ENCODE measurements at places on chromosomes 3 and 15. TPM values are rescaled to one million over a fixed set of nuclear protein-coding genes. Genes with fewer than 3 reads are reported as not detected.
A peak's percentile ranks its signal among the peaks of the same experiment; 100 is the strongest.

NTRK3 gene
- 9.5 TPM for total RNA-seq

EHHADH gene
- total RNA-seq: 4.9 TPM

LARP6 gene
- 21.6 TPM for total RNA-seq

DNA sequence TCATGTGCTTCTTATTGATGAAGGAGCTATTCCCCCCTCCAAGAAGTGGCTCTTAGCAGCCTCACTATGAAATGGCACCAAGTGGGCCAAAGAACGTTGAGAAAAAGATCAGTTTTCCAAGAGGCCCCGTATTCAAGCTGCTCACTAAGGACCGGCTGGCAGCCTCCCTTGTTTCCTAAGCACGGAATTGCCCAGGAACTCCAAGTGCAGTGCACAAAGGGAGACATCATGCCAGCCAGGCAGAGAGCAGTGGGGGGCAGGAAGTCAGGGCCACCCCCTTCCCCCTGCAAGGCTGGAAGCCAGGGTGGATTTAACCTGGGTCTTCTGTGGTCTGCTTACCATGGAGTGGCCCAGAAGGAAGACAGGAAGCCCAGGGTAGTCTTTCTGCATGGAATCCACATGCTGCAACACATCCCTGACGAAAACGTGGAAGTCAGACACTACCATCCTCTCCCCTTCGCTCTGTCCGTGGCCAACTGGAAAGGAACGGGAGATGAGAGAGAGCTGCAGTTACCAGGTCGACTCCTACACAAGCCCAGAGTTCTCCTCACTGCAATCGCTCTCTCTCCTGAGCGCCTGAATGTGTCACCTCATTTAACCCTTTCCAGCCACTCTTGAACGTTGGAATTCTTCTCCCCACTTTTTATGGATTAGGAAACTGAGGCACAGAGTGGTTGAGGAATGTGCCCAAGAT, 49.5 kb downstream of the ABTB1 start:
- DNase-seq: peak; percentile 14

GRCh38 chr3:151838574-151839312, 24.8 kb downstream of the AADAC start:
- peak; percentile 20 for DNase-seq

GRCh38 chr3:65636326-65636725, 402.4 kb downstream of the MAGI1 start:
- no peak for DNase-seq

GRCh38 chr3:194640829-194641228, 7.6 kb upstream of the TMEM44 start:
- DNase-seq: peak; percentile 67

DNA sequence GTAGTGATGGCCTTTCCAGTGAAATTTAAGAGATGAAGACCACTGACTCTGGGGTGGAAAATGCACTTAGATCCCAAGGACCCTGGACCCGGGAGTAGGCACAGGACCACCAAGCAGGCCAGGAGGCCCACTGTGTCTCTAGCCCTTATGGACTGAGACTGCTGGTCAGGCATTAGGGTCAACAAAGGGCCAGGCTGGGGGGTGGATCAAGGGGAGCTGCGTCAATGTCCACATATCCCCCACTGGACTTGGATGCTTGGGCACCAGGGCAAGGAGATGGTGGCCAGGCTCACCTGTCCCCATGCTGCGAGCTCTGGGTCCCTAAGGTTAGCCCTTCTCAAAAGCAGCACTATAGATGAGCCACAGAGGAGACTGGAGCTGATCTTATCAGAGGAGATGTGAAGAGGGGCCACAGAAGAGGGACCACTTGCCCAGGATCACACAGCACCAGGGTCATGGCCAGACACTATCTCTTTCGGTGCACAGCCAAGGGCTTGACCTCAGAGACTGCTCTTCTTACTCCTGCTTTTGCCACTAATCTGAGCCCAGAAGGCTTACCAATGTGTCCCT, 14.7 kb downstream of the RAB6B start:
- DNase-seq: no peak

DNA sequence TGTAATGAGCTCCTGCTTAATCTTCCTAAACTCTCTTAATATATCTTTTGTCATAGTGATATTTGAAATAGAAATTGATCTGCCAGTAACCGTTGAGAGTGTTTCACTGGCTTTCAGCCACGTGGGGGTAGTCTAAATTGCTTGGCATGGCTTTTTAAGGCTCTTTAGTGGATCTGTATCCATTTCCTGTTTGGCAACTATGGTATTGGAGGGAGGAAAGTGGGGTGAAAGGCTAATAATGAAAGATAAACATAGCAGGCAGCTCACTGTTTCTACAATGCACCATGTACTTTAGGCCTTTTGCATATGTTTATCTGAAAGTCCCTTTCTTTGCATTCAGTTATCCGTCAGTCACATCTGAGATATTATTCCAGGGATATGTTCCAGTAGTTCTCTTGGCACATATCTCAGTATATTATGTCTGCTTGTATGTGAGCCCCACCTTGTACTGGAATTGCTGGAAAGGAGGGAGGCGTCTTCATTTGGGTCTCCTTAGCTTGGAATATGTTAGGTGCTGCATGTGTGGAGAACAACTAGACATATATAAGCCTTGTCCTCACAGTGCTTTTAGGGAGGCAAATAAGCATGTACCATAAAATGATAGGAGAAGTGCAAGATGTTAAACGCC, 10.8 kb downstream of the TOPAZ1 start:
- no peak for DNase-seq

DNA sequence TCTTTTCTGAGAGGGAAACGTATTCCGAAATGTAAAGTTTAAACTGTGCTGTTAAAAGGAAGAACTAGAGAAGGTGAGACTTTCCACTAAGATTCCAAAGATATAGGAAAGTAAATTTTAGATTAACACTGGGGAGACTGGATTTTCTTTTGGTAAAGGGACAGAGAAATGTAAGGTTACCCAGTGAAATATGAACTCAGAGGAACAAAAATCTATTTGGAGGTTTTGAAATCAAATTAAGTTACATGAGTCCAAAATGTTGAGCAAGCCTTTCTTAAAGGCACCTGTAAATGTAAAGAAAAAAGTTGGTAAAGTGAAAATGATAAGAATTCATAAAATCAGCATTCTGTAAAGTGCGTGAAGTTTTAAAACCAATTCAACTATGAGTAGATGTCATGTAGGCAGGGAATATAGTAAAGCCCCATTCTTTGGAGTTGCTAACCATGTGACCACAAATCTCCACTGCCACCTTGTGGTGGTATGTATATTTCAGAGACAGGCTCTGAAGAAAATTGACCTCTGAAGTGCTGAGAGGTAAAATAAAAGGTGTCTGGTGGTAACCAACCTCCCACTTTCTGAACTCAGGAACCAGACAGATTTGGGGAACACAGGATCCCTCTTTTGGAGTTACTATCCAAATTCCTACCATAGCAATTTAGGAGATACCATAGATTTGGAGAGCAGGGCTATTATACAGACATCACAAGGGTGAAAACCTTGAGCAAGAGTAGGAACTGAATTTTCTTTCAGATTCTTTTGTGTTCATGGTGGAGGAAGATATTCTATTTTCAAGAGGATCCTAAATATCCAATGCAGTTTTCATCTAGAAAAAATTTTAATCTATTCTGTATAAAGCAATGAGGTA, 215.3 kb downstream of the ROBO2 start:
- no peak for DNase-seq

- no peak for DNase-seq
These were observed 19.2 kb downstream of the RARRES1 start for GRCh38 chr3:158713094-158713499.

- no peak for DNase-seq
These were observed 4.4 kb upstream of the IQSEC1 start for GRCh38 chr3:13077431-13078162.

DNA sequence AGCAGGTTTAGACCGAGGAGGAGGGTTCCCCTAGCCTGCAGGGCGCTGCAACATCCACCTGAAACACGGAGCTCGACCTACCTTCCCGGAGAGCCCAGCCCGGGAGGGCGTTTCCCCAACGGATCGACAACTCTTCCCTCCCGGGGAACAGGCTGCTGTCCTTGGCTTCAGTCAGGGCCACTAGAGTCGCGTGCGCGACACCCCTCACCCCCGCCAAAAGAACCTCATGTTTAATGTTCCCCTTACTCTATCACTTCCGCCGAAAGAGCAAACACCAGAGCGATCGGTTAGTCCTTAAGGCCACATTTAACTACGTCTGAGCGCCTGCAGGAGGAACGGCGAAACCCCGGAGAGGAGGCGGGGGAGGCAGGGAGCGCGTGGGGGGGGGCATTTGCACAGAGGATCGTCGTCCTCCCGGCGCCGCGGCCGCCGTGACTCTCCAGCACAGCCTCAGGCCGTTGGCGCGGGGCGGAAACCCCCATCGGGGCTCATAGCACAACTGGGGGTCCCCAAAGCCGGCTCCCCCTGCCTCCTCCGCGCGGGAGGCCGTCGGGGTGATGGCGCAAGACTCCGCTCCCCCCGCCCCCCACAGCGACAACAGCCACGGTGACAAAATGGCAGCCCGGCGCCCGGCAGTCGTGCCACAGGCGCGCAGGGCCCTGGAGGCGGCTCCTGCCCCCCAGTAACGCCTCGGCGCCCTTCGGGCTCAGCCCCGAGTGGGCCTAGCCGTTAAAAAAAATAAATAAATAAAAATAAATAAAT, 3.2 kb downstream of the ANP32A start:
- DNase-seq: peak; percentile 66

GRCh38 chr15:67072958-67073357, 7.6 kb downstream of the SMAD3 start:
- DNase-seq: no peak

GRCh38 chr15:61421470-61421869, 192.4 kb upstream of the RORA start:
- DNase-seq: no peak

GRCh38 chr15:78052001-78052401, 25.5 kb downstream of the TBC1D2B start:
- no peak for DNase-seq

DNA sequence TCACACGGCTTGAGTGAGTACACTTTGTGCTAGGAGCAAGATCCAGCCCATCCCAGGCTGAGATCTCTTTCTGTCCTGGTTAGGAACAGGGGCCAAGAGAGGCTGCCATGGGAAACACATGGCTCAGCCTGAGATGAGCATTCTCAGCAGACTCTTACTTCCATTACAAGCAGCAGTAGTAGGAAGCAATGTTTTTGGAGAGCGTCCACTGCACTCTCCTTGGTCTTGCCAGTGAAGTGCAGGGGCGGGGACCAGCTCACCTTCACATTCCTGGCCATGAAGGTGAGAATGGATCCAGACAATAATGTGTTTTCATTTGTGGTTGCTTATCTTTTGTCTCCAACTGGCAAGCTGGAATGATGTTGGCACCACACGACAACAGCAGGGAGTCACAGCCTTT, 24.7 kb downstream of the ZNF80 start:
- DNase-seq: no peak
